ENCODE measurements at places on chromosomes 6 and 20.

GRCh38 chr20:48710341-48711043 lies 117.3 kb downstream of the PREX1 start:
- DNase-seq: no peak
- H3K4me1 ChIP-seq: peaks cover 67% of the 10 kb centered on the region

DNA sequence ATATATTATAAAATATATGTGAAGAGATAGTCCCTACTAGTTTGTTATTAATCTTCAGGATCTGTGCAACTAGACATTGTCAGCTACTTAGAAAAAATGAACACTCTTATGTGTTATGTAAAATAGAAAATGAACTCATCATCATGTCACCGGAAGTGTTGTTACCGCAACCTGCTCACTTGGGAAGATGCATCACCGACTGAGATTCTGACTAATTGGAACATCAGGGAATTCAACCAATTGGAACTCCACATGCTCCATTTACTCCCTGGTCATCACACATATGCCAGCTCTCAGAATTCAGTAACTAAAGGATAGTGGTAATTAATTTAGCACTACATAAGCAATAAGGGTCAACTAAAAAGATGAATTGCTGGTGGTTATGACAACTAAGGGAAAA lies 16.7 kb upstream of the B3GAT2 start:
- no peak for DNase-seq
- H3K27me3 ChIP-seq: peaks cover 10% of the 10 kb centered on the region
- H3K4me1 ChIP-seq: no peaks in the 10 kb centered on the region
- H3K36me3 ChIP-seq: no peaks in the 10 kb centered on the region

GRCh38 chr6:131250936-131251335 lies 115.7 kb downstream of the AKAP7 start:
- no peaks in the 10 kb centered on the region for H3K4me1 ChIP-seq
- no peak overlapping the region for H3K27ac ChIP-seq
- no peaks in the 10 kb centered on the region for H3K27me3 ChIP-seq
- no peak overlapping the region for H3K4me3 ChIP-seq
- DNase-seq: no peak

DNA sequence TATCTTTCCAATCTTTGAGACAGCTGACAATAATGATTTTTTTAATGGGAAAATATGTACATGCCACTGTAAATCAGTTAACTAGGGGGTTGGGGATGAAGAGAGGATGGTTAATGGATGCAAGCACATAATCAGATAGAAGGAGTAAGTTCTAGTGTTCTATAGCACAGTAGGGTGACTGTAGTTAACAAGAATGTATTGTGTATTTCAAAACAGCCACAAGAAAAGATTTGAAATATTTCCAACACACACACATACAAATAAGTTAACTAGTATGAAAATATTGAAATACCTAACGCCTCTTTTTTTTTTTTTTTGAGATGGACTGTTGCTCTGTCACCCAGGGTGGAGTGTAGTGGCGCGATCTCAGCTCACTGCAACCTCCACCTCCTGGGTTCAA lies 153.4 kb upstream of the SALL4 start:
- no peak overlapping the region for H3K4me3 ChIP-seq
- DNase-seq: no peak

DNA sequence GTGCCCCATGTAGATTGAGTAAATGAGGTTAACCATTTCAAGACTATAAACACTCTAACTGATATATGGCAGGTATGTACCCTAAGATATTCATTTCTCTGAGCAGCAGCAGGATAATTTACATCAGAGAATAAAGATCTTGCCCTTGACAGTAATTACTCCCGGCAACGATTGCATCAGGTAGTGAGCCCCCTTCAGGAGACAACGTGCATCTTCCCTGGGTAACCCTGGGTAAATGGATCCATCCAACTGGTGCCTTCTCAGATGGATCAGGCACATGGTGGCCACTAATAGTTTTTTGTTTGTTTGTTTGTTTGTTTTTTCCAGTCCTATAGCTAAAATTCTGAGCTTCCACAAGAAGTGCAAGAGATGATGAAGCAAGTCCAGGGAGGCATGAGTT lies 469.4 kb upstream of the SLC35B3 start:
- DNase-seq: no peak
- no peak overlapping the region for H3K27ac ChIP-seq
- H3K27me3 ChIP-seq: no peaks in the 10 kb centered on the region
- H3K36me3 ChIP-seq: no peaks in the 10 kb centered on the region

DNA sequence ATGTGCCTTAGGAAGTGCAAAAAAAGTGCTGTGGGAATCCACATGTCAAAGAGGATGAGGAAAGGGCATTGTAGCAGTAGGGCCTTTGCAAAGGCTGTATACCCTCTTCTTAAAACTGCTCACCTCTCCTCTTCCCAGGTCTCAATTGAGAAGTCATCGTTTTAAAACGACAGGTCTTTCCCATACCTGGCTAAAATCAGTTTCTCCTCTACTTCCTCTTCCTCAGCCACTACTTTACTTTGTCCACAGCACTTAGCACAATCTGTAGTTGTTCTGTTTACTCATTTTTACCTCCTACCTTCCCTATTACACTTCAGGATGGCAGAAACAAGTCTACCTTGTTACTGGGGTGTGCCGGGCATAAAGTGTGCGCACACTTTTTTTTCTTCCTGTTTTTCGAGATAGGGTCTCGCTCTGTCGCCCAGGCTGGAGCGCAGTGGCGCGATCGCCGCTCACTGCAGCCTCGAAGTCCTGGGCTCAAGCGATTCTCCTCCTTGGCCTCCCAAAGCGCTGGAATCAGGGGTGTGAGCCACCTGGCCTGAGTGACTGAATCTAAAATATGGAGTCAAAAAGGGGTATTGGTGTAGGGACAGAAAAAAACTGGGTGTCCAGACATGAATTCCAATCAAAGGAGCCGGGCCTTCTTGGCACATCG lies 9.8 kb upstream of the ELOVL5 start:
- H3K4me3 ChIP-seq: peak overlapping the region; percentile 80
- H3K36me3 ChIP-seq: no peaks in the 10 kb centered on the region
- no peak for DNase-seq
- H3K4me1 ChIP-seq: peaks cover 43% of the 10 kb centered on the region

DNA sequence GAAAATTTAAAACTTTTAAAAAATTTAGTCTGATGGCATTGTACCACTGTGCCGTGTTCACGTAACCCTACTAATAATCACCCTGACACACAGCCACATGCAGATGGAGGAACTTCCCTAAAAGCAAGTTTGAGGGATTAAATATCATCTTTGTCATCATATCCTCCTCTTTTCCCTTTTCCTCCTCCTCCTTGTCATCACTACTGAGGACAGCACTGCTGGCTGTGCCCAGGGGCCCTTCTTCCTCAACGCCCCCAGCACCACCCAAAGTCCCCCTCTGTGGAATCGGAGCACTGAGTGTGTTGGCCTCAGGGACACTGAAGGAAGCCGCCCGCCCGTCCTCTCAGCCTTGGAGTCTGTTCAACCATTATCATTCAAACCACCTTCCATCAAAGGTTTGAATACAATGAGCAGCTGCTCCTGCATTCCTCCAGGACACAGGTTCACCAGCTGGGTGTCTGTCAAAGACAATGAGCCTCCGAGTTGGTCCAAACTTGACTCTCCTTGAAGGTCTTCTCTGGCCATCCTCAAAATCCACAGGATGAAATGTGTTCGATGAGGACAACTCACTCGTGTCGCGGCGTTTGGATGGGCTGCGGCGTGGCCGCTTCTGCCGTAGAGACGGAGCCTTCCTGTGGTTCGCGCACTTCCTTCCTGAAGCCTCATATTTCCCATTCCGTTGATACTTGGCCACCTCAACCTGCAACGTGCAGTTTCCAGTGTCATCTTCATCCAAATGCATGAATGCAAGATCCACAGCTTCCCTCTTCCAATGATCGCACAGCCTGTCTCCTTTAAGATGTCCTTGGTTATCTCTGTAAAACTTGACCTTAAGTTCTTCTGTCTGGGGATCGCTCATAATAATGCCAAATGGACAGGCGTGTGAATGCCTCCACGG lies 23.3 kb downstream of the NQO2 start:
- peak; percentile 53 for DNase-seq
- peak overlapping the region; percentile 78 for H3K4me3 ChIP-seq
- peaks cover 61% of the 10 kb centered on the region for H3K4me1 ChIP-seq
- H3K27me3 ChIP-seq: no peaks in the 10 kb centered on the region
- peaks cover 7% of the 10 kb centered on the region for H3K36me3 ChIP-seq

- DNase-seq: no peak
- H3K27me3 ChIP-seq: peaks cover 10% of the 10 kb centered on the region
- no peaks in the 10 kb centered on the region for H3K36me3 ChIP-seq
- no peak overlapping the region for H3K27ac ChIP-seq
These were observed 36.1 kb upstream of the NKX2-4 start for GRCh38 chr20:21433329-21433890.

DNA sequence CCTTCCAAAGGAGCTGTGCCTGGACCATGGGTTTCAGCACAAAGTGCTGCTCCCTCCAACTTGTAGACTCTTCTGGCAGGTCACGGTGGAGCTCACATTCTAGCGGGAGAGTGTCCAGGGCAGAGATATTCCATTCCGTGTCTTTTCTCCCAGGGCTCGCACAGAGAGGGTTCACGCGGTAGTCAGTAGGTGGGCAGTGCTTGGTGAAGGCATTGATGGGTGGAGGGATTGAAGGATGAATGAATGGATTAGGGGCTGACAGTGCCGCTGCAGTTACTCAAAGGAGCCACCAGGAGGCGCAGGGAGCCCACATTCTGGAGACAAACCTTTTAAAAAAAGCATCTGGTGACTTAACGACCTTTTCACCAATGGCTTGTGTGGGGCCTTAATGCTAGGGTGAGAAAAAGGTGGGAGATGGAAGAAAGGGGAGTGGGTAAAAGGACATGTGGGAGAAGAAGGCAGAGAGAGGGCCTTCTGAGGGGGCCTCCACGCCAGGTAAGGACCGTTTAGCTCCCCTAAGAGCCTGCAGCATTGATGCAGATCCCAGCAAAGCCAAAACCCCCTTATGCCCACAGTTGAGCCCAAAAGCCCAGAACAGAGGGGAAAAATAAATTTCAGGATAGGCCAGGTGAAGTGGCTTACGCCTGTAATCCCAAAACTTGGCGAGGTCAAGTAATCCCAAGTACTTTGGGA lies 17.5 kb upstream of the FAM110A start:
- H3K4me3 ChIP-seq: no peak overlapping the region
- H3K27ac ChIP-seq: no peak overlapping the region
- DNase-seq: peak; percentile 80
- H3K27me3 ChIP-seq: no peaks in the 10 kb centered on the region
- peaks cover 4% of the 10 kb centered on the region for H3K4me1 ChIP-seq
- no peaks in the 10 kb centered on the region for H3K36me3 ChIP-seq

GRCh38 chr6:118709859-118710350 lies 58.5 kb upstream of the CEP85L start:
- peak; percentile 76 for DNase-seq
- peak overlapping the region; percentile 73 for H3K27ac ChIP-seq
- H3K36me3 ChIP-seq: no peaks in the 10 kb centered on the region
- no peaks in the 10 kb centered on the region for H3K27me3 ChIP-seq

DNA sequence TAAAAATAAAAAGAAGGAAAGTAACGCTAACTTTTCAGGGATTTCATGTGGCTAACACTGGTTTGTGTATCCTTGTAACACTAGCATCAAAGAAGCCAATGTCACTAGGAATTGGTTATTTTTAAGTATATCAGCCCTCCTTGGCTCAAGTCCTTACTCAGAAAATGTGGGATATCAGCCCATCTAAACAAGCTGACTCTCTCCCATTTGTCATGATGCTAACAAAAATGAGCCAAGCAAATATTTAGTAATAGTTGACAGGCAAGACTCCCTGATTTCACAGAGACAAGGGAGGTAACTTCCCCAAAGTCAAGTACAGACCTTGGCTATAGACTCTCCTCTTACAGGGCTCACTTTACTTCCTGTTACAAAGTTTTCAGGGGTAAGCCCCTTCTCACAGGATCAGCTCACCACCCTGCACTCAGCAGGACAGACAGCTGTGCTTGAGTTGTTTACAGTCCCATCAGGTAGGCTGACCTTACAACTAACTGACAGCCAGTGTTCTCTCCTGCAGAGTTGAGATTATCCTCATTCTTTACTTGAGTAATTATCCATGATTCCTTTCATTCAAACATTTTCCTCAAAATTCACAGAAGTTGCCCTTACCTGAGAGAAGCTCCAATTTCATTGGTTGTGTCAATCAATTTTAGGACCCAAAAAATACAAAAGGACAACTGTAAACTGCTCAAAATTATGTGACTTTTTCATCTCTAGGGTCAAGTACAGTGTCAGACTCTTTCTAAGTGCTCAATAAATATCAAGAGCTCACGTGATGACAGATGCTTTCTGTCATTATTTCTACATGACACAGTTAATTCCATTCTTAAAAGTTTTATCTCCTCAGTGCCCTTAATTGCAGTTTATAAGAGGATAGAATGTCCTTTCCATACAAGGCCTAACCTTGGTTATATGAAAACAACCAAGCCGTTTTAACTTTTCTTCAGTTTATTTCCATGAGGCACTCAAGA lies 38.1 kb upstream of the BMP5 start:
- no peak for DNase-seq
- no peaks in the 10 kb centered on the region for H3K27me3 ChIP-seq
- no peaks in the 10 kb centered on the region for H3K4me1 ChIP-seq
- no peak overlapping the region for H3K4me3 ChIP-seq
- no peak overlapping the region for H3K27ac ChIP-seq

DNA sequence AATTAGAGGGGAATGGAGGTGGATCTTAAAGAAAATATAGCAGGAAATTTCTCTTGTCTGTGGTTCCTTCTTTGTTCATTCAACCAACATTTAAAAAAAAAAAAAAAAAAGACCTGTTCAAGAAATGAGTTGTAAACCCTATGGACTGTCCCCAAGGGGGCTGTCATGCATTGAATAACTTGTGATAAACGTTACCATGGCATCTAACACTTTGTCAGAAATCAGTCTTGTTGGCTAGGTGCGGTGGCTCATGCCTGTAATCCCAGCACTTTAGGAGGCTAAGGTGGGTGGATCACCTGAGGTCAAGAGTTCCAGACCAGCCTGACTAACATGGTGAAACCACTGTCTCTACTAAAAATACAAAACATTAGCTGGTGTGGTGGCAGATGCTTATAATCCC lies 381.7 kb downstream of the BCKDHB start:
- H3K27me3 ChIP-seq: no peaks in the 10 kb centered on the region
- H3K4me1 ChIP-seq: no peaks in the 10 kb centered on the region
- H3K4me3 ChIP-seq: no peak overlapping the region
- H3K27ac ChIP-seq: no peak overlapping the region

DNA sequence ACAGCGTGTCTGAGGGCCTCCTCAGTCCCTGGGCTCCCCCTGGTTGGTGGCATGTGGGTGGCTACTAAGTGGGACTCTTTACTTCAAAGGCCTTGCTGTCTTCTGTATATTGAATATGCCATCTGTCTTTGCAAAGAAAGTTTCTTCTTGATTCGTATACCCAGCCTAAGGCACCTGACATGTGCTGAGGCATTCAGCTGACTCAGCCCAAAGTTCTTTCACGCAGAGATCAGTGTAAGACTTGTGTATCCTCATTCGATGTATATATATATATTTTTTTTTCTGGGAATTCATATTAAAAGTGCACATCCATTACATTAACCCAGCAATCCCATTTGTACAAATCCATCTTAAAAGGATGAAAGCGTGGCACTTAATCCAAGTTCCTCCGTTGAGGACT lies 115.1 kb upstream of the PMEPA1 start:
- no peaks in the 10 kb centered on the region for H3K4me1 ChIP-seq
- H3K27ac ChIP-seq: no peak overlapping the region
- H3K27me3 ChIP-seq: no peaks in the 10 kb centered on the region
- no peaks in the 10 kb centered on the region for H3K36me3 ChIP-seq

GRCh38 chr6:119323931-119324330 lies 25.6 kb downstream of the MAN1A1 start:
- no peaks in the 10 kb centered on the region for H3K36me3 ChIP-seq
- no peaks in the 10 kb centered on the region for H3K27me3 ChIP-seq
- H3K4me3 ChIP-seq: no peak overlapping the region
- no peak for DNase-seq
